ENCODE measurements at places on chromosomes 5 and 9.

DNA sequence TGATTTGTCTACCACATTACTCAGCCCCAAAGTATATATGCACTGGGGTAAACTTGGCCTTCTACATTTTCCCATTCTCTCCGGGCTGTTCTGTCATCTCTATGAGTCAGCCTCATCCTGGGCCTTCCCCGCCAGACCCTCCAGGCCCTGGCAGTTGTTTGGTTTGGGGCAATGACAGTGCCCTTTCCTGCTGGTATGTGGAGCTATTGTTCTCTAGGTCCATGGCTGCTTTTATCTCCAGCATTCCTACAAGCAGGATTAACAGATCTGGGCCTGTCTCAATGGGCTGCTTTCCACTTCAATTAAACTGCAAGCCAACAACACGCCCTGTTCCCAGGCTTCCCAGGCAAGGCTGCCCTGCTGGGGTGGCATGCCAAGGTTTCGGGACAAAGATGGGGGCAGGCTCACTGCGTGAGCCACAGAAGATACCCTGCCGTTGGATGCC, 136.4 kb downstream of the SLIT3 start:
- DNase-seq = no peak

- DNase-seq = no peak
These were observed 30.1 kb upstream of the SIL1 start for GRCh38 chr5:139228201-139228803.

DNA sequence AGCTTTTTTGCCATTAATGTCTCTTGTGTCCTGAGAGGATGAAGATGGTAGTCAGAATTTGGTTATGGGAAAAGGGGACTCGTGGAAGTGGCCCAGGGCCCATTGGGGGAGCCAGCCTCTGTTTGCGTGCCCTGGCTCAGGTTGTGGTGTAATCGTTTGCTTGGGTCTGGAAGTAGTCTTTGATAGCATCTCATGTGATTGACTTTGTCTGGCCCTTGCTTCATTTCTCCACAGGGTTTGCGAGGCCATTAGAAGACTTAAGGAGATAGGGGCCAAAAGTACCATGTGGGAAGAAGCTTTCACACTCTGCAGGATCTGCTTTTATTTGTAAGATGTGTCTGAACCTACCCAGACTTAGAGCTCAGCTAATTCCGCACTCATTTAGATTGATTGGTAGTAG, 114.5 kb downstream of the FGF1 start:
- no peak for DNase-seq

GRCh38 chr9:110744715-110745384, 76.3 kb downstream of the MUSK start:
- no peak for DNase-seq

- no peak for DNase-seq
These were observed 144.8 kb downstream of the NR3C1 start for GRCh38 chr5:143258559-143259253.

DNA sequence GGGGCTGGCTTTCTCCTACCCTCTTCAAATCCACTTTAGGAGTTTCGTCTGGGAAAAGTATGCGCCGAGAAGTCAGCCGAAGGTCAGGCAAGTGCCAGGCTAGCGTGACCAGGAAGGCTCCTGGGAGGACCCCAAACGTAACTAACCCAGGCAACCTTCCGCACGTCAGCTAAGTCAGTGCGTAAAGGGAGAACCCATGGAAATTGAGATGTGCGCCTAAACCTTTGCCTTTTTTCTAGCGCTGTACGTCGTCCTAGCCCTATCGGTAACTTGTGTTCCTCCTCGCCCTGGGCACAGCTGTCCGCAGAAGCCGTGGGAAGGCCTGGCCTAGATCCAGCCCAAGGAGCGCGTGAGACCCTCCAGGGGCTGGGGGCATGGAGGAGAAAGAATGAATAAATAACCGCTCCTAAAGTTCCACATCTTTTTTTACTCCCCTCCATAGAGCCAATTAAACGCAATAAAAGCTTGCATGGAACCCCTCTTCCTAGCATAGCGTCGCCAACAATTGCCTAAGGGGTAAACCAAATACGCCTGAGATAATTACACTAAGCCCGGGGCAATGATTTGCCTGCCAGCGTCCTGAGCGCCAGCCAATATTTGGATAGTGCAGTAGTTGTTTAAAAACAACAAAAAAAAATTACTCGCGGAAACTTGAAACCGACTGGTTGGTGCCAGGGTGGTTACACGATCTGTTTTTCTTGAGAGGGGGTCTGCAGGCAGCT, 4.0 kb upstream of the FOXB2 start:
- DNase-seq = no peak

DNA sequence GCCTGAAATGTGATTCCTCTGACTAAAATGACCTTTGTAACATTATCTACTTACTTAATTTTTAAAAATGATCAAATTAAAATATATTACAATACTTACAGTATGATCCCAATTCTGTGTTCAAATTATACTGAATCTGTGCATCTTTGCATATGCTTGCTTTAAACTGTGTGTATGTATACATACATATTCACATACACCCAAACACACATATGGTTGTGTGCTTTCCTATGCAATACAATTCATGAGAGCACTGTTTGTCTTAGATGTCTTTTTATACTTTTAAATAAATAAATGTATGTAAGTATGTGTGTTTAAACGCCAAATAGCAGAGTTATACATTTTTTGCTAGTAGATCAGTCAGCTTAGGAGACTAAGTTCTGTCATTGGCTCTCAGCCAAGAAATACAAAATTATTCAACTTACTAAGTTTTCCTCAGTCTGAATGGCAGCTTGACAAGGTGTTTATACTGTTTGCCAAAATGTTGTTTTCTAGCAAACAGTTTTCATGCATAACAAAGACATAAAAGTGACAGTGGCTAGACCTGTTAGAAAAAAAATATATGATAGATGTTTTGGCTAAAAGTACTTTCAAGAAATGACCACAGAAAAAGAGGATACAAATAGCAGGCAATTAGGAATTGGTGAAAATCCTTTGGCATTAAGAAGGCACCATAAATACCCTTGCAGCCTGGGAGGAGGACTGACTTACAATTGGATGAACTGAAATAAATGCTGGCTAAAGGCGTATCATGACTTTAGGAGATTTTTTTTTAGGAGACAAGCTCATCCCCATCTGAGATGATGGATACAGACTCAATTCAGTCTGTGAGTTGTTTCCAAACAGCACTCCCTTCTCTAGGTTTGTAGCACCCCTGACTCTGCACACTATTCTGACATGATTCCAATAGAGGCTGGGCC, 7.9 kb downstream of the TICAM2 start:
- no peak for DNase-seq
